Stimulated activated CD8-positive, alpha-beta memory T cell treated with anti-CD3 and anti-CD28 coated beads, Interleukin-2, amount 100 ng/mL, for 1 hour (primary cell): ENCODE measurements at places on chromosomes 13 and 19.

DNA sequence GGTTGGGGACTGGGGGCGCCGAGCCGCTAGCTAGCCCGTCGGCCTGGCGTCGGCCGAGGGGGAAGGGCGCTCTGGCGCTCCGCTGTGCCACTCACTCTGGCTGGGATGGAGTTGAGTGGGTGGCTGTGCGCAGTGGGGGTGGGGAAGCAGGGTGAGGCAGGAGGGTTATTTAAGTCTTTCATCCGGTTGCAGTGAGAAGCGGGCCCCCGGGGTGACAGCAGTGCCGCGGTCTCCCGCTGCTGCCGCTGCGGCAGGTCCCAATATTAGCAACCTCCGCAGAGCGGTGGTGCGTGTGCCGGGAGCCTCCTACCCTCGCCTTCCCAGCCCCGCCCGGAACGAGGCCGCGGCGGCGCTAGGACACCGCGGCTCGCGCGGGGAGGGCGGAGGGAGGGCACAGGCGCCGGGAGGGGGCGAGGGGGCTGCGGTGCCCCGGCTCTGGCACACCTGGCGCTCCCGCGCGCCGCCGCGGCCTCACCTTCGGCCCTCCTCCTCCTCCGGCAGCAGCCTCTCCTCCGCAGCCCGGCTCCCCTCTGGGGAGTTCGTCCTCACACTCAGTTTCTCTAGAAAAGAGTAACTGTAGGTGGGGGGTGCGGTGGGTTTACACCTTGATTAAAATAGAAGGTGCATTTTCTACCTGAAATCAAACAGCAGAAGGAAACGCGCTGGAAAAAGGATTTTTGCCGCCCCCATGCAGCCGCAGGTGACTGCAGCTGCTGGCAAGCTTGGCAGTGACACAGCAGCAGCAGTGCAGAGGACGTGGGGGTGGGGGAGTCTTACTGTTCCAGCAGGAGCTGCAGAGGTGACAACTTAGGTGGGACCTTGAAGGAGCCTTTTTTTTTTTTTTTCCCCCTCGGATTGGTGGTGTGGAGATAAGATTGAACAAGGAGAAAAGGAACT, 4.5 kb downstream of the FGF9 start:
- DNase-seq, result no peak

DNA sequence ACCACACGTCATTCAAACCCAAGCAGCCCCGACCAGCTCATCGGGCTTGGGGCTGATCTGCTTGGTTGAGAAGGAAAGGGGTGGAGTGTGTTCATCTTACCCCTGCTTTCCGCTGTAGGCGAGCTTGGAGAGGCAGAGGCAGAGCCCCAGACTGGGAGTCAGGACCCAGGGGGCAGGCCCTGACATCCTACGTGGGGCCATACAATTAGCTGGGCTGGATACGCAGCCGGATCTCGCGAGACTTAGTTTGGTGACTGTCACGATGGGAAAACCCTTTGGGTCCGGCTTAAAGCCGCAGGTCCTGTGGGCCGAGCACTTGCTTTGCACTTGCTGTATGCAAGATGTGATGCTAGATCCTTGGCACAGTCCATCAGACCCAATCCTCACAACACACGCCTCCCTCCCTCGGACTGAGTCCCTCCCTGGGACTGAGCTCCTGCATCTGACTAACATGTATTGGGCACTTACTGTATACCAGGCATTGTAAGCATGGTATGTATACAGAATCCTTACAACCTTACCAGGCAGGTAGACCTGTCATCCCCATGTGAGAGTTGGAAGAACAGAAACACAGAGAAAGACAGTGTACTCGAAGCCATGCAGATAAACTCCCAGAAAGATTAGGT, 3.7 kb downstream of the CEACAM16 start:
- no peak for DNase-seq

DNA sequence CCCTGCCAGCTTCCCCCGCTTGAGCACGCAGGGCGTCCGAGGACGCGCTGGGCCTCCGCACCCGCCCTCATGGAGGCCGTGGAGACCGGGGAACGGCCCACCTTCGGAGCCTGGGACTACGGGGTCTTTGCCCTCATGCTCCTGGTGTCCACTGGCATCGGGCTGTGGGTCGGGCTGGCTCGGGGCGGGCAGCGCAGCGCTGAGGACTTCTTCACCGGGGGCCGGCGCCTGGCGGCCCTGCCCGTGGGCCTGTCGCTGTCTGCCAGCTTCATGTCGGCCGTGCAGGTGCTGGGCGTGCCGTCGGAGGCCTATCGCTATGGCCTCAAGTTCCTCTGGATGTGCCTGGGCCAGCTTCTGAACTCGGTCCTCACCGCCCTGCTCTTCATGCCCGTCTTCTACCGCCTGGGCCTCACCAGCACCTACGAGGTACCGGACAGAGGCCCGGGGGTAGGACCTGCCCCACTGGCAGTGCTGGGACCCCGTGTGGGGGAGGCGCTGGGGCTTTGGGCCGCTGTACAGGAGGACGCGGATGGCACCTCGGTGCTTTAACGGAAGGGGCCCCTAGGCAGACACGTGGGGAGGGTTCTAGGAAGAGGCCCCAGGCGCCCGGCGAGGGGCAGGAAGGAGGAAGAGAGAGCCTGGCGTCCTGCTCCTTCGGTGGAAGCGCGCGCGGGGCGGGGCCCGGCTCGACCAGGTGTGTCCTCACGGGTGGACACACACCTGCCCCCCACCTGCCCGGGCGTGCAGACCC, 681 bp downstream of the SLC5A5 start:
- DNase-seq, result peak; percentile 16

DNA sequence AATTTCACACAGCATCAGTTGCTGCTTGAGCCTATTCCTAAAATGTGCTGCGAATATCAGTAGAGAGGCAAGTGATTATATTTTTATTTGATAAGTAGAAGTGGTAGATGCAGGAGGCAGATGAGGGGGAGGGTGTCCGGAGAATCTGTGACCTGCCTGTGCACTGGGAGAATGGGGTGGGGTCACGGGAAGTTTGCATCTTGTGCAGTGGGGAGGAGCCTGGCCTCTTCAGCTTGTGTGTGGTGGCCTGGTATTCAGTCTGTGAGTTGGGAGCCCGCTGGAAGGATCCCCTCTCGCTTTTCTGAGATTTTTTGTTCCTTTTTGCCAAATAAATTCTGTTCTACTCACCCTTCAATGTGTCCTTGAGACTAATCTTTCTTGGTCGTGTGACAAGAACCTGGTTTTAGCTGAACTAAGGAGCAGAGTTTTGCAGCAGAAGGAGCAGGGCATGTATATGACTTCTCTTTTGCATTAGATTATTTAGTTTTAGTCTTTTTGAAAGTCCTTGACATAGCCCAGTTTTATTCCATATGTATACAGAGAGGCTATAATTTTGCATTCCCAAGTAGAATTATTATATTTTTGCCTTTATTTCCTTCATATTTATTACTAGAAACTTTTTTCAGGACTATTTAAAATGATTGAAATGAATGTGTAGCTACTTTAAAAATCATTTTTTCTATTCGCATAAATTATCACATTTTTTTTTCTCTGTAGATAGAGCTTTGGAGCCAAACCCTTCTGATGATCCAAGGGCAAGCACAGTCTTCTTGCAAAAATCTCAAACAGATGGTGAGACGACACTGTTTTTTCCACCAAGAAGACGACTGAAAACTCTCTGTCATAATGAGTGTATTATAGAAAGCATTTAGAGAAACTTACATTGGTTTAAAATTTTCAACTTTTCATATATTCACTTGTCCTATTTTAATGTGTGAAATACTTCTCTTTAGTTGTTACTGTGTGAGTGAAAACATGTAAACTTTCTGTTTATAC, 1257.2 kb downstream of the UQCRFS1 start:
- DNase-seq, result no peak

GRCh38 chr19:15022752-15023151, 26.5 kb upstream of the CASP14 start:
- no peak for DNase-seq

DNA sequence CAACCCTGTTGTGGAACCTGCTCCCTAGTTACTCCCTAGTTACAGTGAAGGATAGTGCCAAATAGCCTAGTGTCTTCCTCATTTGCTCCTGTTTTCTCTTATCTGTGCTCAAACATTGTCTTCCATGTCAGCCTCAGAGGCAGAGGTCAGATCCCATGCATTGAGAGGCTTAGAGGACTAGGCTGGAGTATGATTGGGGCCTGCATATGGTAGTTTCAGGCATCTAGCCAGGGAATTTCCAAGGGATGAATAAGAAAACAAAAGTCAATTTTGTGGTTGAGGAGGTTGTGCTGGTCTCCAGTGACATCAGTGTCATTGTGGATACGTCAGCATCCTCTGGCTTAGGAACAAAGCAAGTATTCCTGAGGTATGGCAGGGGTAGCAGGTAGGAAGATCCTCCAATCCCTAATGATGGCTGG, 9.4 kb downstream of the ZNF546 start:
- no peak for DNase-seq
